ENCODE measurements at places on chromosomes 4 and X.

DNA sequence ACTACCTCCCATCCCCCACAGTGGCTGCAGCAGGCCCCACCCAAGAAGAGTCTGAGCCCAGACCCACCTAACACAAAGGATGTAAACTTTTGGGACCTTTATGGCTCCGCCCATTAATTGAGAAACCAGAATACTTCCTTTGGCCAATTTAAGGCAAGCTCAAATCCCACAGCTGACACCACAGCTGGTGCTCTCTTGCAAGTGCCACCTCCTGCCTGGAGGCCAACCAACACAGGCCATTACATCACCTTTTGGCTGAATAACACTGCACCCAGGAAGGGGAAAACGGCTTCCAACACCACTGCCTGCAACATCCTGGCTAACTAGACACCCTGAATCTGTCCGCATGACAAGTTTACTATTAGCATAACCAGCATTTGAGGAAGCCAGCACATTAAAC, 248.8 kb downstream of the PRDM5 start:
- no peak for DNase-seq

GRCh38 chr4:56787380-56787779, 34.1 kb downstream of the SPINK2 start:
- no peak for DNase-seq

GRCh38 chrX:149611623-149612175, 16.6 kb upstream of the HSFX2 start:
- no peak for DNase-seq

GRCh38 chr4:110004556-110004955, 91.9 kb downstream of the EGF start:
- no peak for DNase-seq

- no peak for DNase-seq
These were observed 11.6 kb downstream of the SAP30 start for GRCh38 chr4:173382349-173382748.

- no peak for DNase-seq
These were observed 50.5 kb downstream of the HELT start for GRCh38 chr4:185068837-185069236.

DNA sequence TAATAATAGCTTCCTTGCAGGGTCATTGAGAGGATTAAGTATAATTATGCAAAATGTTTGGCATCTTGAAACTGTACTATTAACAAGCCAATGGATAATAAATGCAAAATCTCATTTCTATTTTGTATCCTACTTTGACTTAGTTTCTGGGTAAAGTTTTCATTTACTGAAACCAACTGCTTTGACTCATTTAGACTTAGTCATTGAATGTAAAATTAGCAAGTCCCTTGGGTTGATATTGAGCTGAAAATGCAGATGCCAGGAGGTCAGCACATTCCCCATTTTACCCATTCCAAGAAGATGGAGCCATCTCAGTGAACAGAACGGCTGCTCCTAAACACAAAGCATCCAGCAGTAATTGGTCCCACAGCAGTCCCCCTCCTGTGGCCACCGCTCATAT, 74.7 kb upstream of the GATB start:
- no peak for DNase-seq

DNA sequence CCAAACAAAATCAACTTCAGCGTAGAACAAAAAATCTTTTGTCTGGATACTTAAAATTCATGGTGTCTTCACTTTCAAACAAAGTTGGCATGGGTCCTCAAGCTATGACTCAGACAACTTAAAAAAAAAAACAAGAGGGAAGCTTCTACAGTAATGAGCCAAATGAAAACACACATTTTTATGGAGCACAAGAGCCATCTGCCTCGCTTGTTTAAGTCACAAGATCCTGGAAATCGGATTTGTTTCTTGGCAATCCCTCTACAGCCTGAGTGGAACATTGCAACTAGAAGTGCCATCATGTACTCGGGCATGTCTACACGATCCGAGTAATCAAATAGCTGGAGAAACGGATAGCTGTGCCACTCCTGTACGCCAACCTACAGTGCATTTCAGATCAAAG, 22.6 kb downstream of the LAMP2 start:
- peak; percentile 28 for DNase-seq

DNA sequence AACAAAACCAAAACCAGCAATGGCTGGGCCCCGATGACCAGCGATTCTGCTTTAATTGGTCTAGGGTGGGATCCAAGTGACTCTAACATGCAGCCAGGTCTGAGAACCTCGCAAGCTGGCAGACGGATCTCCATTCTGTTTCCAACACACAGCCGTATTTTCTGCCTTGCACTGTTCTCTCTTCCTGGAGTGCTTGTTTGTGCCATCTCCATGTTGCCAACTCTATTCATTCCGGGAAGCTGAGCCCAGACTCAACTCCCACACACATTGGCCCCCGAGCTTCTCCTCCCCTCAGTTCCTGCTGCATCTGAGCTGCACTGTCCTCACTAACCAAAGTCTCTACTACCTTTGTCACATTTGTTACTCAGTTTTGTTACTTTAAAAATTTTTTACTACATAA, 35.6 kb downstream of the GEMIN8 start:
- DNase-seq: no peak

GRCh38 chr4:126583509-126583908, 1049.2 kb upstream of the INTU start:
- DNase-seq: no peak

DNA sequence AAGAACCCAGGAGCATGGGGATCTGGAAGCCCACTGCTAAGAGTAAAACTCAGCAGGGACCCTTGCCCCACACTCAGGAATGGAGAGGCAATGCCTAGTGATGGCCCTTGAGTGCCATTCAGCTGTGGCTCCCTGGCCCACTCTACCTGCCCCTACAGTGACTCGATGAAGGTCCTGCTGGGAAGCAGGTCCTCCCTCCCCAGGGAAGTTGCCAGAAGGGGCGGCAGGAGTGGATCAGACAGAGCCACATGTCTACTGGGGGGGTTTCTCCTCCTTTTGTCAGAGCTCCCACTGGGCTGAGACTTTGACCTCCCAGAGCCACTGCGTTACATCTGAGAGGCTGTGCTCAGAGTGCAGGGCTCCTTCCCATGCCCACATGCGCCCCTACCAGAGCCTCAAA, 1.2 kb downstream of the SLC10A3 start:
- DNase-seq: no peak

DNA sequence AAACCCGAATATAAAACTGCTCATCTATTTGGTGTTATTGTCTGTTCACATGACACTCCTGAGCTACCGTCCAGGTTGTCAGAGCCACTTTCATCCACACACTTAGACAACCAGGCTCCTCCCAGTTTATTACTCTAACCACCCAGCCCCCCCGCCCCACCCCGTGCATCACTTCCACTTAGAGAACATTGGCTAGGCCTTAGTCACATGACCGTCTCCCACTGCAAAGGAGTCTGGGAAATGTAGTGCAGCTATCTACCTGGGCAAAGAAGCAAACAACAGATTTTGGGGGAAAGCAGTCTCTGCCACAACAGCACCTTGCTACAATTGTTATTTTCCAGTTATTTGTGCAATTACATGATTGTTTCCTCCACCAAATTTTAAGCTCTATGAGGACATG, 57.6 kb upstream of the RBPJ start:
- no peak for DNase-seq

- no peak for DNase-seq
These were observed 99.7 kb upstream of the CXorf66 start for GRCh38 chrX:140064993-140065392.

GRCh38 chr4:109171070-109171469, 131.4 kb downstream of the COL25A1 start:
- no peak for DNase-seq

DNA sequence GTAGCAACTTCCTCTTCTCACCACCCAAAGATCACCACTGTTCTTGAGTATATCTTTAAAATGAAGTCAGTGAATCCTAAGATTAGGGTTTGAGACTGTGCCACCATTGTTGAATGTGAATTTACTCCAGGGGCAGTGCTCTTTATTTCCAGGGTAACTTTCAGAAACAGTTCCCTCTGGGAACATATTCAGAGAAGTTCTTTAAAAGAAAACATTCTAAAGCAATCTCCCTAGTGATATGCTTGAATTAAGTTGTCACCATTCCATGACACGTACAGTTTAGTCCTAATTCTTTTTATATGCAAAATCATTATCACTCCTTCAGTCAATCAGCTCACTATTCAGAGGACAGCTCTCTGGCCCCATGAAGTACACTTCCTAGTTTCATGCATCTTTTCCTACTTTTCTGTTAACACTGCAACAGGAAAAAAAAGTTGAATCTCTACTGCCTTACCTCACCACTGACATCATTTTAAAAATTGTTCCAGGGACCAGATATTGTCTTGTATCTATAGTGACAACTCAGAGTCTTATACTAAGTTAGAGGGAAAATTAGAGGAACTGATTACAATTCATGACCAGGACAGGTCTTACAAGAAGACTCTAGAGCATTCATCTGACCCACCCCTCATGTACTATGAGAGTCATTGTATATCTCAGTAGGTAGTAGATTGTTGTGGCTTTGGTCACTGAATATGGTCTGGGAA, 49.8 kb downstream of the PARM1 start:
- no peak for DNase-seq

DNA sequence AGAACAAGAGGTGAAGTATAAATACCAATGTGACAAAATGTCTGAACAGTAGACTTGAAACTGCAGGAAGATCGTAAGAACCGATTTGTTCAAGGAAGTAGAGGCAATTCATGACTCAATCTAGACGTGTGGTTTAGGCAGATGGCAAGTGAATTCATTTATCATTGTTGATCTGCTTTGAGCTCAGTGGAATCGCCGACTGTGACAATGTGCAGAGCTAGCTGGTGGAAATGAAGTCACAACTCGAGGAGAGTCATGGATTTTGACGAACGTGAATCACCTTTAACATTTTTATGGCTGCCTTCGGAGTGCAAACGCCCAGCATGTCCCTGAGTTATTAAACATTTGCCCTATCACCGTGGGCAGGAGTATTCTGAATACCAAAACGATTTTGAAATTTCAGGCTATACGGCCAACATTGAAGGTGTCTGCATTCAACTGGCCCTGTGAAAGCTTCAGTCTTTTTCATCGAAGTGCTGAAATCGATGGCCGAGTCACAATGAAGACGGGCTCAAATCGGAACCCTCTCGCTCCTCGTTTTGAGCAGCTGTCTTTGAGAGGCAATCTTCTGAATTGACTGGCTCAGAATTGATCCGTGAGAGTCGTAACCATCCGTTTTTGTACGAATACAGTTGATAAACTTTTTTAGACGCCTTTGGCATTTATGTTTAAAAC, 689 bp upstream of the OGT start:
- no peak for DNase-seq

DNA sequence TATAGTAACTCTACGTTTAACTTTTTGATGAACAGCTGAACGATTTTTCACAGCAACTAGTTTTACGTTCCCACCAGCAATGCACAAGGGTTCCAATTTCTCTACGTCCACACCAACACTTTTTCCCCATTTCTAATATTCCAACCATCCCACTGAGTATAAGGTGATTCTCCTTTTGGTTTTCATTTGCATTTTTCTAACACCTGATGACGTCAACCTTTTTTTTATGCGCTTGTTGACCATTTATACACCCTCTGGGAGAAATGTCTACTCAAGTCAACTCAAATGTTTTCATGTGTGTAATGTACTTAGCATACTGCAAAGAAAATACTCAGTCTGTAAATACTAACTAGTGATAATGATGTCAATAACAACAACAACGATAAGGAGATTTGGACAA, 177.2 kb upstream of the TENM3 start:
- DNase-seq: no peak

GRCh38 chr4:177410566-177410965, 31.7 kb downstream of the AGA start:
- DNase-seq: no peak

- DNase-seq: no peak
These were observed 32.1 kb downstream of the HTT-AS start for GRCh38 chr4:3042226-3042625.

- no peak for DNase-seq
These were observed 81.0 kb upstream of the ADRA2C start for GRCh38 chr4:3685081-3685645.

DNA sequence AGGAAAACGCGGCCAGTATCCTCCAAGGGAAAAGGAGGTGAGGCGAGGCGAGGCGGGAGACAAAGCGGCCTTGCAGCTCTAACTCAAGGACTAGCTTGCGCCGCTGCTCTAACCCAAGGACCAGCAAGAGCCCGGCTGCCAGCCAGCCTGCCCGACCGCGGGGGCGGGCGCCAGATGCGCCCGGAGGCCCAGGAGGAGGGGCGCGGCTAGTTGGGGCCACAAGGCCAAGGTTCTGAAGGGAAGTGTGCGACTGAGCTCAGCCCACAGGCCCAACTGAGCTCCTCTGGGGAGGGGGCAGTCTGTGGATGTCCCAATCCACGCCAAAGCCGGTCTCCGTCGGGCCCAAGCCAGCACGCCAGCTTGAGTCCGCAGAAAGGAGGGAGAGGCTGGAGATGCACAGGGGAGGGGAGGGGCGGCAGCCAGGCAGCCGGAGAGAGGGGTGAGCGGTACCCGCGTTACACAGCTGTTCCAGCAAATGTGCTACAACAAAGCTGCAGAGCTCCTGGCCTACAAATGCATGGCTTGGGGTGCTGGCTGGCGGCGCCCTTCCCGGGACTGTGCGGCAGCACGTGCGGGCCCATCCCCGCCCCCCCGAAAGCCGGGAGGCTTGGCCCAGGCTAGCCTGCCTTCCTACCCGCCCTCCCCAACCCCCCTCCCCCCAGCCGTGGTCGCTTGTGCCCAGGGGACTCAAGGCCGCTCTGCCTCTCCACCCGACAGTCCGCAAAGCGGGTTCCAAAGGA, 637 bp downstream of the AMER1 start:
- DNase-seq: no peak

DNA sequence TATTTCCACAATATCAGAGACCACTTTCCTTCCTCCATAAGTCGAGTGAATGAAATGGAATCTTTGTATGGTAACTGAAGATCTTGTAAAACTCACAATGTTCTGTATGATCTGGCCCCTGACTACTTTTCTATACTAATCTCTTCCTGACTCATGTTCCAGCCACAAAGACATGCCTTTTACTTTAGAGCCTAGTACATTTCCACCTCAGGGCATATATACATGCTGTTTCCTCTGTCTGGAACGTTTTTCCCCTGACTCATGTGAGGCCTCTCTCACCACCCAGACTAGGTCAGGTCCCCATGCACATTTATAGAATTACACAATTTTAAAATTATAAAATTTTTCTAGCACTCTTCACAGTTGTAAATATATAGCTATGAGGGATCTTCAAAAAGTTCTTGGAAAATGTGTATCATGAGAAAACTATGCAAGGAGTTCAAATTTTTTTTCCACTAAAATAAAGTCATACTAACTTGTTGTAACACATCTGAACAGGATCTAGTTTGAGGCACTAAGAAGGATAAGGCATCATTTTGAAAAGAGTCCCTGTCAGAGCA, 208.8 kb downstream of the SH2D1A start:
- DNase-seq: peak; percentile 50

- DNase-seq: no peak
These were observed 35.6 kb downstream of the RAB40A start for GRCh38 chrX:103483720-103484119.

- no peak for DNase-seq
These were observed 9.3 kb downstream of the PDZD4 start for GRCh38 chrX:153821066-153821465.

DNA sequence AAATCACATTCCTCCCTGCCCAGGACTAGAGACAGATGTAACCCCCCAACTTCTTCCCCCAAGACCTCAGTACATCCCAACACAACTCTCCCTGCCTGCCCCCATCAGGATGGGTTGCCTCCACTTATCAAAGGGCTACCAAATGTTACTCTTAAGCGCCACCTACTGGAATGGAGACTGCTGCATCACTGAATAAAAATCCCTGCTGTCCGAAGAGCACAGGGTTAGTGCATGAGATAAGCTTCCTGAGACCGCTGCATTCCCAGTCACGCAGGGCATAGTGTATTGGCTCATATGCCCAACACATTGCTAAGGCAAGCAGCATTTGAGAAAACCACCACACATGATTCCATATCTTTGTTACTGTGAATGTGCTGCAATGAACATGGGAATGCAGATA, 544.5 kb downstream of the PPP4R3C start:
- no peak for DNase-seq

All from GM04504 (cell line).